ENCODE measurements at places on chromosomes 6 and 20.

- DNase-seq, result no peak
These were observed 36.1 kb downstream of the GMDS start for GRCh38 chr6:2209226-2209809.

DNA sequence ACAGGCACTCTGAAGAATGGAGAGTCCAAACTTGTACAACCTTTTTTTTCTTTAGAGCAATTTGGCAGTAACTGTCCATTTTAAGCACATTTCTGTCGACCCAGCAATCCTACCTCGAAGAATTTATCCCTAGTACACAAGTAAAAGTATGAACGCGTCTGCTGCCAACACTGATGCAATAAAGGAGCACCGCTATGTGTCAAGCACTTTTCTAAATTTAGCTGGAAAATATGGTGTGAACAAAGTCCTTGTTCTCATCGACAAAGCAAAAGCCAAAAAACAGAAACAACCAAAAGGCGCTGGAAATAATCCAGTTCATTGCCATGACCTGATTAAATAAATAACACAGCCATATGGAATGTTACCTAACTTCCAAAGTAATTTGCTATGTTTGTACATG lies 1.1 kb downstream of the DPM1 start:
- DNase-seq, result no peak

GRCh38 chr20:52104546-52105441 lies 86.8 kb downstream of the ZFP64 start:
- no peak for DNase-seq

- no peak for DNase-seq
These were observed 386.8 kb downstream of the HDGFL1 start for GRCh38 chr6:22956029-22956681.

GRCh38 chr6:88982720-88983119 lies 19.3 kb upstream of the RNGTT start:
- no peak for DNase-seq

- DNase-seq, result no peak
These were observed 25.4 kb upstream of the TCP11 start for GRCh38 chr6:35166520-35166919.

- DNase-seq, result no peak
These were observed 314.1 kb upstream of the SGK1 start for GRCh38 chr6:134632024-134632423.

GRCh38 chr6:3383525-3383924 lies 73.3 kb downstream of the SLC22A23 start:
- DNase-seq, result no peak

GRCh38 chr6:148105695-148106094 lies 236.9 kb upstream of the SASH1 start:
- no peak for DNase-seq

GRCh38 chr6:298233-299103 lies 6.2 kb downstream of the DUSP22 start:
- no peak for DNase-seq

DNA sequence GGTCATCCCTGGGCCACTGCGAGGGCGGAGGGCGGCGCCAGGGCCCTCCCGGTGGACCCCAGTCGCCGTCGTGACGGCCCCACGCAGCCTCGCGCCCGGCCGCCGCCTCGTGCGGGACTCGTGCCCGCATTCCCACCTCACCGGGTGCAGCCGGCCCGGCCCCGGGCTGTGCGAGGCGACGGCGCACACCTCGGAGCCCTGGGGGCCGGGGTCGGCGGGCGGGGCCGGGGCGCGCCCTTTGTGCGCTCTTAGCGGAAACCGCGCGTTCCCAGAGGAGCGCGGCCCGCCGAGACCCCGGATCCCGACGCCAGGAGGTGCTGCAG lies 5.5 kb upstream of the DLL1 start:
- no peak for DNase-seq

DNA sequence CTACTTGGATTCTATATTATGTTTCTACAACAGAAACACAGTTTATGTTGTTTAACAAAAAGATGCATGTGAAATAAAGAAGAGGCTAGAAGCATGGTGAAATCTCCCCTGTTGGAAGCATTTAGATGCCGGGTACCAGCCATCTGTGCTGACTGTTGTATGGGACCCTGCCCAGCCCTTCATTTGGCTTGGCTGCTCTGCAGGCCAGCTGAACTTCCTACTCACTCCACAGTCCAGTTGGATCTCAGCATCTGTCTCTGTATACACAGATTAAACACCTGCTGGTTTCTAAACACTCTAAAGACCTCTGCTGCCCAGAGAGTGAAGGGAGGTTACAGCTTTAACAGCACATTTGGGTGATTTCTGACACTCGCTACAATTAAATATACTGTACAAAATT lies 228.3 kb downstream of the SLC35F1 start:
- DNase-seq, result no peak

GRCh38 chr20:54995011-54995410 lies 519.6 kb downstream of the DOK5 start:
- no peak for DNase-seq

DNA sequence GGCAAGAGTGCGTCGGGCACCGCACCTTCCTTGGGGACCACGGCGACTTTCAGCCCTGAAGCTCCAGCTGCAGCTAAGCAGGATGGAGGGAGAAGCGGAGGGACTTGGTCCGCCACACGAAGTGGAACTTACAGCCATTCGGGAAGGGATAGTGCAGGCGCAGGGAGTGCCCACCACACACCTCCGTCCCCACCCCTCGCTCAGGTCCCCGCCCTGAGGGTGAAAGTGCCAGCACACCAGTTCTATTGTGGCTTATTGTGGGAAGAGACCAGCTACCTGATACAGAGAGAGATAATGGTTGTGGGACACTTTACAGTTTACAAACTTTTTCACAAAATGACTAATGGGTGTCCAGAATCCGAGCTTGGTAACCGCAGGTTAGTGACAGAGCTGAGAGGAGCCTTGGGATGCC lies 76.1 kb downstream of the IRF4 start:
- DNase-seq, result no peak

DNA sequence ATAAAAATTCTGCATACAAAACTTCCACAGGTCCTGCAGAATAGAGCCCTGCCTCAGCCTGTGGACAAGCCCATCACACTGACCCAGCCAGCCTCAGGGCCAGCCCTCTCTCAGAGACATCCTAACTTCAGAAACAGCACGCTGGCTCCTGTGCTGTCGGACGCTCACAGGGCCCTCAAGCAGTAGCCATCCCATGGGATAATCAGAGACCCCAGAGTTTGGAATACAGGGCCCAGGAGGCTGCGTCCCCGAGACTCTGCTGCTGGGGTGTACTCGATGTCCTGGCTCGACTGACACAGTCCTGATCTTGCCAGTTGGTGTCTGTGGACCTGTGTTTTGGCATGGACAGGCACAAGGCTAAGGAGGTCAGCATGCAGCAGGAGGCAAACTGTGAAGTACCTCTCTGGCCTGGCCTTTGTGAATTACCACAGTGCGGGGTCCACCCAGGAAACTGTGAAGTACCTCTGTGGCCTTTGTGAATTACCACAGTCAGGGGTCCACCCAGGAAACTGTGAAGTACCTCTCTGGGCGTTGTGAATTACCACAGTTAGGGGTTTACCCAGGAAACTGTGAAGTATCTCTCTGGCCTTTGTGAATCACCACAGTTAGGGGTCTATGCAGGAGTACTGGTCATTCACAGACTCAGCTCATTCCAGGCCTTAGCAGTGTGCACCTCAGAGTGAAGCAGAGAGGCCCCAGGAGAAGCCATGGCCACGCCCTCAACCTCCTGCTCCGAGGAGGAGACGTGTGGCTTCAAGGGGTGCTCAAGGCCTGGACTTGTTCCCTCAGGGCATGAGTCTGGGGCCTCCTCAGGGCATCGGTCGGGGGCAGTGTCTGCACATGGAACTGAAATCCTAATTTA lies 212.4 kb downstream of the SYNDIG1 start:
- DNase-seq, result no peak

- no peak for DNase-seq
These were observed 14.0 kb downstream of the EPB41L2 start for GRCh38 chr6:131048933-131049515.

GRCh38 chr20:33728463-33728862 lies 3.3 kb upstream of the ZNF341 start:
- no peak for DNase-seq

GRCh38 chr20:24950128-24950835 lies 1.2 kb downstream of the CST7 start:
- no peak for DNase-seq

GRCh38 chr6:6634735-6635075 lies 46.2 kb downstream of the LY86 start:
- DNase-seq, result no peak

DNA sequence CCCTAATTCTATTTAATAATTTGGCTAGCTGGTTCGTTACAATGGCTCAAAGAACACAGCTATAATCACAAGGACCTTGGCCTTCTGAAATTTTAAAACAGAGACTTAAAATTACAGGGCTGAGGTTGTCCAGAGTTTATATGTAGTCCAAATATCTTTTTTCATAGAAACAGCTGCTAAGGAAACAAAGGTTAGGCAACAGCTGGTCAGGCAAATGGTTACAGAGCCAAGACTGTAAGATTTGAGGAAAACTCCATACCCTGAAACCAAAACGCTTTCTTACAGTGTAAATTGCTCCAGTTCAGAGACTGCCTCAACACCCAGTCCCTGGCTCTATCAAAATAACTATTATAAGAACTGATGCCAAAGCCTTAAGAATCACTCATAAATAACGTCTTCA lies 9.7 kb upstream of the ARHGAP18 start:
- DNase-seq, result no peak

GRCh38 chr20:62642666-62643520 lies 590 bp downstream of the SLCO4A1 start:
- no peak for DNase-seq

GRCh38 chr20:54088430-54088829 lies 18.0 kb upstream of the BCAS1 start:
- no peak for DNase-seq

DNA sequence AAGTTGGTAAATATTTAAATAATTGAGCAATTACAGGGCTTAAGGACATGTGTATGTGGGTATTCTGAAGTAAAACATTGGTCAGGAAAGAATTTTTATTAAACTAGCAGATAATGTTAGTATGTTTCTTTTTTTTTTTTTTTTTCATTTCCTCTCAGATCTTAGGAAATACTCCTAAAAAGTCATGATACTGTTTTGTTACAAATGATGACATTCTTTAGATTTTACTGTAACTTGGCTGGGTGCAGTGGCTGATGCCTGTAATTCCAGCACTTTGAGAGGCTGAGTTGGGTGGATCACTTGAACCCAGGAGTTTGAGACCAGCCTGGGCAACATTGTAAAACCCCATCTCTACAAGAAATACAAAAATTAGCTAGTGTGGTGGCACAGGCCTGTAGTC lies 41.5 kb downstream of the CDC40 start:
- DNase-seq, result no peak

- DNase-seq, result no peak
These were observed 226.9 kb downstream of the SOX4 start for GRCh38 chr6:21820442-21820841.

DNA sequence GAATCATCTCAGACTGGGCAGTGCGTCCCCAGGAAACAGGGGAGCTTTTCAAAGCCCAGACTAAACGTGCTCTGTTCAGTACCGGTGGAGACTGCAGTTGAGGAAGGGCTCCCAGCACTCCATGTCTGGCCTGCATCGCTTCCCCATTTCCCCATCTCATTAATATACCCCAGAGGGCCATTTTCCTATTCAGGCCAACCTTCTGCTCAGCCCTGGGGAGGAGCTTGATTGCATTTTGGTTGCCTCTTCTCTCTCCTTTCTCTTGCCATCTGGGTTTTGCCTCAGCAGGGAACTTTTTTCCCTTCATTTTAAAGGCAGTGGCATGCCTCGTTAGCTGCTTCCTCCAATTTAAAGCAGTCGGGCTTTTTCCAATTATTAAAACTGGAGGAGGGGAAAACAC lies 394.3 kb upstream of the SOX4 start:
- no peak for DNase-seq

DNA sequence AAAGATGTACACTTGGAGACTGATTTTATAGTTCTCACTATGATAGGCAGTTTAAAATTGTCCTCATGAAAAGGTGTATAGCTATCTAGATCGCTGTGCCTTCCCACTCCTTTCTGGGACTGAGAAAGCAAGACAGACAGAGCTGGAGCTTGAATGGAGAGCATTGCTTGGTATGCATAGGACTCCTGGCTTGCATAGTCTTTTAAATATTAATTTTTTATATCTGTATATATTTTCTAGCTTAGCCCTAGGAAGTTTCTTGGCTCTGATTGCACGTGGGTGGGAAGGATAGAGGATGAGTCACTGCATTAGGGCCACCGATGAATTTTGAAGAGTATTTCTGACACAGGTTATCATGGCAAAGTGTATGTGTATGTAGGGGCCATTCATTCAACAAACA lies 150.0 kb upstream of the SPACA1 start:
- no peak for DNase-seq

DNA sequence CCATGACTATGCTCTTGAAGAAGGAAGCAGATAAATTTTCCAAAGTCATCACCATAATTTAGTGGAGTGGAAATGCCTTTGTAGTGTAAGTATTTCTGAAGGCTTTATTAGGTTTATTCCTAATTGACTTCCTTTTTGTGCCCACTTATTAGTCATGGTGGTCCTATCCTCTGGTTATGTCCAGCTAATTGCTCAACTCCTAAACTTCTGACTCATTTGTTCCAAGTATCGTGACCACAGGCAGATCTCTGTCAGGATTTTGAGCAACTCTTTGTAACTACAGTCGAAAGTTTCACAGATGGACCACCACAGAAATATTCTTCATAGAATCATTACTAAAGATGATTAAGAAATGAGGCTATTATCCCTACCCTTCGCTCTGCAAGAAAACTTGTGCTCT lies 315.6 kb upstream of the PTCHD4 start:
- no peak for DNase-seq

- DNase-seq, result no peak
These were observed 114.3 kb upstream of the F13A1 start for GRCh38 chr6:6434723-6435122.

- no peak for DNase-seq
These were observed 1.7 kb downstream of the UBE2V1 start for GRCh38 chr20:50111120-50111828.

DNA sequence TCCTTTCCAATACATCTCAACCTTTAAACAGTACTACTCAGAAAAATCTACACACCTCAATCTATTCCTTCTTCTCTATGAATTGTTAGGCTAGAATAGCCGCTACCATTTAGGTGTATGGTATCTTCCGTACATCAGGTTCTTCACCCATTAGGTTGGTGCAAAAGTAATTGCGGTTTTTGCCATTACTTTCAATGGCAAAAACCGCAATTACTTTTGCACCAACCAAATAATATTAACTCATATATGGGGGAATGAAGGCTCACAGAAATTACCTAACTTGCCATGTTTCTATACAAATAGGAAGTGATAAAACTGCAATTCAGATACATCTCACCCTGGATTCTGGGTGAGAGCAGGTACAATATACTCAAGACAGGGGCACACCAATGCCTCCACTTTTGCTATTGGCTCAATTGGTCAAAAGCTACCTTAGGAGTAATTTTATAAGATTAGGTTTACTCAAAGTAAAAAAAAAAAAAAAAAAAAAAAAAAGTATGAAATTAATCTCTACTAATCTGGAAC lies 37.7 kb upstream of the ARHGAP18 start:
- no peak for DNase-seq

GRCh38 chr6:45663251-45664221 lies 285.8 kb upstream of the SUPT3H start:
- no peak for DNase-seq

Measured in substantia nigra (tissue), 51 donors.